ENCODE measurements at places on chromosomes 7 and 10.

- no peak for DNase-seq
Observed at GRCh38 chr7:2843711-2844152, 376 bp downstream of the GNA12 start.

GRCh38 chr7:151330661-151331060 lies 11.0 kb upstream of the NUB1 start:
- DNase-seq, result no peak

DNA sequence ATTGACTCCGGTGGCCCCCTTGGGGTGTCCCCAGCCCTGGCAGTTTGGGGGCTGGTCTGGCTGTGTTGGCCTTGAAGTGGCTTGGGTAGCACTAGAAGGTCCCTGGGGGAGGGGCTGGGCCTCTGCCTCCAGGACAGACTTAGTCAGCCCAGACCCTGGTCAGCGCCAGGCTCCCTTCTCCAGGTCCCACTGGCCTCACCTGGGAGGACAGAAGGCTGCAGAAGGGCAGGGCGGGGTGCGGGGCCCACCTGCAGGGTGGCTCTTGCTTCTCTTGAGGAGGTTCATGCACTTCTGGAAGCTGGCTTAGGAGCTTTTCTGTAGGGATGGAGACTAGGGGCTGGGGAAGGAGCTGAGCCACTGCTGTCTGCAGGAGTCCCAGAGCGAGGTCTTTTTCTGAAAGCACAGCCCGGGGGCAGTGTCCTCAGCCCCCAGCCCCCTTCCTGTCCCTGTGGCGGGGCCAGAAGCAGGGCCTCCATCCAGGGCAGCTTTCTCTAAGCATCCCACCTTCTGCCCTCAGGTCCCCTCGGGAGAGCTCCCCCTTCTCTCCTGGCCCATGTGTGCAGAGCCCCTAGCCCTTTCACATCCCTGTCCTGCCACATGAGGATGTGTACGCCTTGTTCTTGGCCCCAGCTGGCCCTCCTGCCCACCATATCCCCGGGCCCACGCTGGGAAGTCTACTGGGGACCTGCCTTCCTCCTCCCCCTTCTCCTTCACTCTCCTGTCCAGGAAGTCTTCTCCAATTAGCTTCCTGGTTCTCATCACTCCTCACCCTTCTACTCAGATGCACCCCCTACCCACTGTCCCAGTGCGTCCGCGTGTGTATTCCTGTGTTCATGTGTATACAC lies 11.0 kb downstream of the TBATA start:
- DNase-seq, result no peak

GRCh38 chr10:31700181-31700611 lies 228.4 kb downstream of the ARHGAP12 start:
- no peak for DNase-seq

DNA sequence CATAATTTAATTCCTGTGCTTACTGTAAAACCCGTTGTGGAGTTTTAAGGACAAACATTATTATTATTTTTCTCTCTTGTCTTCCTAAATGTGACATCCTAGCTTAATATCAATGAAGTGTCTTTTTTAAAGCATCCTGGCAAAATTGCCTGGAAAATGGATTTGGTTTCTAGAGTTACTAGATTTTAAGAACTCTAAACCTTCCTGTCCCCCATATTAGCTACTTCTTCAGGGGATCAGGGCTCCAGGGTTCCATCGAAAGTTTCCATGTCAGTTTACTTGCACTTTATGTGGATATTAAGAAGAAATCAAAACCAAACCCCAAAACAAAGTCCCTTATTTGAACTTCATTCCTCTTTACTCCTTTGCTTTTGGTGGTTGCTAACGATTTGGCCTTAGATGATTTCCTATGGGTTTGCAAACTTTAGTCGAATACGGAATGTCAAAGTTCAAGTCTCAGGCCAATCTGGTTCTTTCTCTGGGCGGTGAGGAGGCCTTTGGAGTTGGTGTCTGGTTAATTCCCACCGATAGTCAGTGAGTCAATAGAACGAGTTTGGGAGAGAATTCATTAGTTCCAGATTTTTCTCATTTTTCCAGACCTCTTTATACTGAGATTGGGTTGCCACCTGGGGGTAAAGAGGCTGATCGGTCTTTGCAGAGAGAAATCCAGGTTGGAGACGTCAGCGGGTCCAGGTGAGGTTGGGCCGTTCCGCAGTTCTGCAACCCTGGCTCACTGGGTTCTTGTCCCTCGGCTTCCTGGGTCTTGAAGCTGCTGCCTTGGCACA lies 1.1 kb downstream of the CUX1 start:
- DNase-seq, result no peak

- DNase-seq, result no peak
Observed at GRCh38 chr10:17792991-17793390, 16.2 kb upstream of the MRC1 start.

- no peak for DNase-seq
Observed at GRCh38 chr7:40780460-40780859, 645.7 kb downstream of the SUGCT start.

DNA sequence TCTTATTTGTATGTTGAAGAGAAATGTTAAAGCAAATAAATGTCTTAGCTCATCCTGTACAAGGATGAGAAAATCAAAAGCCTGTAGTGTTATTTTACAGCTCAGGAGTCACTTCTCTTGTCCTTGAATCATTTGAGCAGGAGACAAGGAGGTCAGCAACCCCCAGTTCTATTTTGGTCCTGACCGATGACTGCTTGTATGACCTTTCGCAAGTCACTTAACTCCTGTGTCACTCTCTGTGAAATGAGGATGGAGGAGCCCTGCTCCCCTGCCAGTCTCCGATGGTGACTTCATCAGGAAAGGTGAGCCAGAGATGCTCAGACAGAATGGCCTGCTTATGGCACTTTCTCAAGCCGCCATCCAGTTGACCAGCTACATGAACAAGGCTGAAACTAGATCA lies 101.0 kb downstream of the CELF2 start:
- DNase-seq, result no peak

DNA sequence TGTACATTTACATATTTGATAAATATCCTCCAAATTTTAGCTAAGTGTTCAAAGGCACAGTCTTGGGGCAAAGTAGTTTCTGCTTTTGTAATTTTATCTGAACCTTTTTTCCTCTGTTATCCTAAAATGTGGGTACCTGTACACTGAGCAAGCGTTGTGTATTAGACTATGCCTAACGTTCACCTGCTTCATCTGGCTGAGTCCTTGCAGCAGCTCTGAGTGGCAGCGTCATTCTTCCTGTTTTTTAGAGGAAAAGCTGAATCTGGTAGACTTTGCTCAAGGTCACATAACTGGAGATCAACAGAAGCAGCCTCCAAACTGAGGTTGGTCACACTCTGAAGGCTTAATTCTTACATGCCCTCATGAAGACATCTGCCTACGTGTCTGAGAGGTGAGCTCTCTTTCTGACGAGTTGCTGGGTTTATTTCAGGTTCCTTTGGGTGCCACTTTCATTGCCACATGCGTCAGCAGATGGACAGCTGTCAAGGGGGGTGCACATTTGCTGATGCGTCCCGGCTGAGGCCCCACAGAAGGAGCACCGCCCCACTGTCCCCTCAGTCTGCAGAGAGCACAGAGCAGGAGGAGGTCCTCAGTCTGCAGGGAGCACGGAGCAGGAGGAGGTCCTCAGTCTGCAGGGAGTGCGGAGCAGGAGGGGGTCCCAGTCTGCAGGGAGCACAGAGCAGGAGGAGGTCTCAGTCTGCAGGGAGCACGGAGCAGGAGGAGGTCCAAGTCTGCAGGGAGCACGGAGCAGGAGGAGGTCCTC lies 406.5 kb upstream of the SHH start:
- DNase-seq, result no peak

- no peak for DNase-seq
Observed at GRCh38 chr10:17249820-17250219, 21.8 kb downstream of the VIM start.

GRCh38 chr7:91491868-91492267 lies 227.6 kb downstream of the FZD1 start:
- DNase-seq, result no peak

DNA sequence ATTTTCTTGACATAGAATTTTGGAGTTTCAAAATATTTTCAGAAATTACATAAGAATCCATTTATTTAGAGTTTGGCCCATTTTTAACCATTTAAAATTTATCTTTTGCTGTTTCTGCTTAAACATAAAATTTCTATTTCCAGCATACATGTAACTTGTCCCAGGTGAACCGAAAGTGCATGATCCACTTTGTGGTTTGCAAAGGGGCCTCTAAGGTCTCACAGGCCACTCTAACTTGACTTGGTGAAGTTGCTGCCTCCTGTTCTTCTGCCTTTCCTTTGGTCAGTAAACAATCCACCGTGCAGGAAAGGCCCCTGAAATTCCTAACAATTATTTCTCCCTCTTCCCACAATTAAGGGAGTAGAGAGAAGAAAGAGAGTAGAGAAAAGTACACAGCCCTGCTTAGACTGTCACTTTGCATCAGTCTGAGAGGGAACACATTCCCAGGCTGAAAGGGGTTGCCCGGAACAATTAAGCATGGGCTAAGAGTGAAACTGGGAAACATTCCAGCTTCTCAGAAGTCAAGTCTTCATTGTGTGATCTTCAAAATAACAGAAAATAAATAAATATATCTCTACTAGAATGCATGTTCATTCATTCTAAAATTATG lies 79.5 kb upstream of the SEMA3A start:
- DNase-seq, result no peak

GRCh38 chr7:82598958-82599357 lies 155.4 kb upstream of the CACNA2D1 start:
- no peak for DNase-seq

DNA sequence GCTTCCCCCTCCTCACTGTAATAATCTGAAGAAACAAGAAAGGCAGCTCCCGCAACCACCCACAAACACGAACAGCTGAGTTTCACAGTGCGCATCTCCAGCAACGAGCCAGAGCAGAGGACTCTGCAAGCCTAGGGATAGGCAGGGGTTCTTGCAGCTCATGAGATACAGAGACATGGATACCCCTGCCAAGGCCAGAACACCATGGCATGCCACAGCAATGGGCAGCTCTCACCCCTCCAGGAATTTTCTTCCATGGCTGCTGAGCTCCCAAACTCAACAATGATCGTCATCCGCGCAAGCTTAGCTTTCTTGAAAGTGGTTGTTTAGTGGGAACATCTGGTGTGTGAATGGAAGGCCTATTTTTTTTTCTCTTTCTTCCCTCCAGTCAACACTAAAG lies 637.3 kb downstream of the SORCS3 start:
- no peak for DNase-seq

DNA sequence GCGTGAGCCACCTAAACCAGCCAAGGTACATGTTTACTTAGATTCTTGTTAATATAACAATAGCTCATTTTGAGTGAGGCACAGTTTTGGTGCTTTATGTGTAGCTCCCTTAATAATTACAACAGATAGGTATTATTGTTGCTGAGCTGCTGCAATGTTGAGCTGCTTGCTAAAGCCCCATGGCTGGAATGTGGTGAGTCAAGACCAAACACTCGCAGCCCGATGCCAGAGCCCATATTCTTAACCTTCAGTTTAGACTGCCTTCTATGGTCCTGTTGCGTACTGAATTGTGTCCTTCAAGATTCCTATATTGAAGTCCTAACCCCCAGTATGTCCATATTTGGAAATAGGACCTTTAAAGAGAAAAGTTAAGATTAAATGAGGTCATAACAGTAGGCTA lies 407.1 kb downstream of the NEBL start:
- DNase-seq, result no peak

DNA sequence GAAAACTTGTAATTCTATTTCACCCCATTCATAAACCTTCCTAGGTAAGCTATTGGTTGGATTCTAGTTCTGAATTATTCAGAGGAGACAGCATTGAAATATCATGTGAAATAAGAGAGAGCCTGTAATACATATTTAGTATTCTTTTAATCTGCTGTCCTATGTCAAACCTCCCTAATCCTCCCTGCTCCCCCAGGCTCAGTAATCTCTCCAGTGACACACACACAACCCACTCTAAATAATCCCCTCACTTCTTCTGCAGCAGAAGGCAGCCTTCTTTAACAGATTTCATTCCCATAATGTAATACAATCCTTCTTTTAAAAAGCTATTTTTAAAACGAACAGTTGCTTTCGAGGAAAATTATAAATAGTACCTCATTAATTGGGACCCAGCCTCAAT lies 639.7 kb upstream of the AUTS2 start:
- no peak for DNase-seq

DNA sequence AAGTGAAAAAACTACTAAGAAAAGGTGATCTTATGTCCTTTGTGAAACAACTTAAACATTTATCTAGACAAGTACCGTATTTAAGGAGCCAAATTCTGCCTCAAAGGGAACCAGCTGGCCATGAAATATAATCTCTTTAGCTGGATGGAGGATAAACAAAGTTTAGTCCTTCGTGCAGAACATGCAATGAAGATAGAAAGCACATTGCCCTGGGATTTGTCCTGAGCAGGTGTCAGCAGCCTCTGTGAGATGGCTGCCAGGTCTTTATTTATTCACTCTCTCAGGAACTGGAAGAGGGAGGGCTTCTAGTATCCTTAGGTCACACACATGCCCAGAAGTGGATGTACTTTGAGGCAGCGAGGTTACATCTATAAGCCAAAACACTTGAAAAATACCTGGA lies 57.4 kb upstream of the CASD1 start:
- DNase-seq, result no peak

GRCh38 chr10:119555178-119555784 lies 12.8 kb upstream of the RGS10 start:
- no peak for DNase-seq
